ENCODE measurements at places on chromosomes 7 and 10. TPM values are rescaled to one million over a fixed set of nuclear protein-coding genes. Genes with fewer than 3 reads are reported as not detected.

The ZNF117 gene
- polyA plus RNA-seq, result 2.1 TPM

The SRPK2 gene
- 10.0 TPM for polyA plus RNA-seq

The ZC3HAV1L gene
- polyA plus RNA-seq, result 7.1 TPM

The LBX1 gene
- not detected for polyA plus RNA-seq

The TRAPPC14 gene
- 19.6 TPM for polyA plus RNA-seq

The IQUB gene
- polyA plus RNA-seq, result 0.12 TPM

The MOGAT3 gene
- 0.58 TPM for polyA plus RNA-seq

The CALML3 gene
- polyA plus RNA-seq, result not detected

The CUZD1 gene
- polyA plus RNA-seq, result 15.1 TPM

The FOXI2 gene
- polyA plus RNA-seq, result 1.0 TPM

The SEMA3A gene
- 8.1 TPM for polyA plus RNA-seq
